ENCODE measurements at places on chromosomes 3 and 15. TPM values are rescaled to one million over a fixed set of nuclear protein-coding genes. Genes with fewer than 3 reads are reported as not detected.

Gene DNAH1
- 5.6 TPM for total RNA-seq

Gene RBM5
- total RNA-seq = 201 TPM

Gene KCNAB1
- total RNA-seq = 0.17 TPM

Gene RTF1
- 25.9 TPM for total RNA-seq

Data from dermis blood vessel endothelial cell (primary cell).